Subcutaneous preadipocyte (primary cell): ENCODE measurements at places on chromosomes 12 and 14. TPM values are rescaled to one million over a fixed set of nuclear protein-coding genes. Genes with fewer than 3 reads are reported as not detected.

Gene GZMB
- total RNA-seq, result not detected in 2 replicates

Gene OAS1
- total RNA-seq, result 2.5 and 4.4 TPM in 2 replicates

Gene IFNG-AS1
- not detected in 2 replicates for total RNA-seq

Gene MYO1H
- total RNA-seq, result not detected in 2 replicates

Gene TAS2R31
- total RNA-seq, result 4.8 and 6.8 TPM in 2 replicates

Gene TRIM9
- 0.59 and 2.6 TPM in 2 replicates for total RNA-seq

Gene RNASE3
- not detected in 2 replicates for total RNA-seq

Gene KCNJ8
- 0.59 and 2.2 TPM in 2 replicates for total RNA-seq

Gene CPNE6
- not detected in 2 replicates for total RNA-seq

Gene CD27
- not detected in 2 replicates for total RNA-seq

Gene PLCZ1
- 0.39 TPM in 1 of 2 replicates, not detected in the other for total RNA-seq

Gene PPP1R1A
- not detected in 2 replicates for total RNA-seq

Gene SLC11A2
- total RNA-seq, result 43.4 and 44.4 TPM in 2 replicates

Gene ZC2HC1C
- 0.98 and 1.8 TPM in 2 replicates for total RNA-seq

Gene SYT10
- total RNA-seq, result not detected in 2 replicates

Gene AICDA
- total RNA-seq, result not detected in 2 replicates

Gene KRT81
- total RNA-seq, result not detected in 2 replicates

Gene STON2
- total RNA-seq, result 5.7 and 13.6 TPM in 2 replicates

Gene CPSF6
- 23.5 and 32.3 TPM in 2 replicates for total RNA-seq

Gene ARL6IP4
- 118 and 131 TPM in 2 replicates for total RNA-seq

Gene TAS2R30
- total RNA-seq, result 4.4 and 6.6 TPM in 2 replicates

Gene IAPP
- total RNA-seq, result not detected in 2 replicates

Gene RIPK3
- 3.7 TPM in 2 replicates for total RNA-seq

Gene LAG3
- not detected in 2 replicates for total RNA-seq

Gene RNU4-1
- under 0.01 TPM in 2 replicates for total RNA-seq

Gene PZP
- total RNA-seq, result not detected in 2 replicates

Gene LALBA
- not detected in 2 replicates for total RNA-seq

Gene GLS2
- under 0.01 TPM in 1 of 2 replicates, not detected in the other for total RNA-seq

Gene BCL7A
- total RNA-seq, result 1.8 and 5.7 TPM in 2 replicates

Gene VDR
- 9.2 and 10.7 TPM in 2 replicates for total RNA-seq

Gene KCNC2
- not detected in 2 replicates for total RNA-seq

Gene KRT6A
- total RNA-seq, result 0.78 TPM in 1 of 2 replicates, not detected in the other

Gene JPH4
- total RNA-seq, result not detected in 2 replicates

Gene FAM181A
- total RNA-seq, result not detected in 2 replicates

Gene LRP1-AS
- not detected in 2 replicates for total RNA-seq

Gene TCL1A
- not detected in 2 replicates for total RNA-seq

Gene C14orf132
- total RNA-seq, result 15.8 and 20.9 TPM in 2 replicates

Gene DACT1
- total RNA-seq, result 0.73 and 2.2 TPM in 2 replicates

Gene PTPN6
- total RNA-seq, result not detected in 2 replicates

Gene CELA1
- not detected in 2 replicates for total RNA-seq

Gene CCDC92
- total RNA-seq, result 7.8 and 8.8 TPM in 2 replicates

Gene LRRC10
- not detected in 2 replicates for total RNA-seq

Gene SOX5
- total RNA-seq, result 4.4 and 6.8 TPM in 2 replicates

Gene AKAP5
- total RNA-seq, result under 0.01 and 0.20 TPM in 2 replicates

Gene TEAD4
- 16.9 and 22.7 TPM in 2 replicates for total RNA-seq

Gene RND1
- total RNA-seq, result under 0.01 TPM in 2 replicates

Gene LRTM2
- not detected in 2 replicates for total RNA-seq

Gene GLT1D1
- not detected in 2 replicates for total RNA-seq

Gene SRRM4
- total RNA-seq, result not detected in 2 replicates
